ENCODE measurements at places on chromosomes 6 and 20.

DNA sequence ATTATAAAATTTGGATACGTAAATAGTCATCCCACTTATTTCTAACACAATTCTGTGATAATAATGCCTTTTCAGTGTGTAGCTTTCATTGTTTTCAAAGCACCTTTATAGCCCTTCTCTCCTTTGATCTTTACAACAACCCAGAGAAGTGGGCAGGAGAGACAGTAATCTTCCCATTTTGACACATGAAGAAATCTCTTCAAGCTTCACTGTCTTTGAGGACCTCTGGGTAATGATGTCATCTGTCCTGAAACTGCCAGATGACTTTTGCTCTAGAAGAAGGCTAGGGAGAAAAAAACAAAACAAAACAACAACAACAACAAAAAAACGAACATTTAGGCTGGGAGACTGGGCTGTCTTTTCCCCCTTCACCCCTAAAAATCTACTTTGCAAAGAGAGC, 203.0 kb downstream of the KCNQ5 start:
- DNase-seq, result no peak

DNA sequence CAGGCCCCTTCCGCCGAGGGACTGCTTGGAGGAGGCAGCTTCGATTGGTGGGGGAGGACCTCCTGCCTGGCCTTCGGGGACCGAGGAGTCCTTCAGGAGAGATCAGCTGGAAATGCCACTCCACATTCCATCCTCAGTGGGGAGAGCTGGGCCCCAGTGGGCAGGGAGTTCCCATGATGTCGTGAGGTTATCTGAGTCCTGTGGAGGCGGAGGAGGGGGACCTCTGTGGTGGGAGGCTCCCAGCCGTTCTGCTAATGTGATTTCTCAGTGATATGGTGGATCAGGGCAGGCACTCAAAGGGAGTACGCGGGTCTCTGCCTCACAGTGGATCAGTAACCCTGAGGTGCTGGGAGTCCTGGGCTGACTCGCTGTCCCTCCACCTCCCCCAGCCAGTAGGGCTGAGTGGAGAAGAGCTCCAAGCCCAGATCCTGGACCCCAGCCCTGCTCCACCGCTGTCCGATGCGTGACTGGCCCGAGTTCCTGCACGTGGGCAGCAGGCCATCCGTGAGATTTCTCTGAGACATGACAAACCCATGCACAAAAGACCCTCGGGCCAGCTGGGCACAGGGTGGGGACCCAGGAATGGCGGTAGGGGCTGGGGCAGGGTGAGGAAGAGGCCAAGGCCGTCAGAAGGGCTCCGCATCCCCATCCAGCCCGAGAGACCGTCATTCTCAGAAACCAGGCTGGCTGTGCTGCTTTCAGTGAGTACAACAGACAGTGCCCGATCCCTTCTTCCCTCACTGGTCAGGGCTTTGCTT, 195.8 kb downstream of the TAF4 start:
- no peak for DNase-seq

- DNase-seq, result no peak
These were observed 709.6 kb upstream of the FLRT3 start for GRCh38 chr20:15047042-15047441.

- DNase-seq, result no peak
These were observed 199.8 kb downstream of the TENT5A start for GRCh38 chr6:81552644-81553043.

GRCh38 chr6:135047336-135047735, 7.3 kb downstream of the HBS1L start:
- DNase-seq, result no peak

Measured in type B pancreatic cell (in vitro differentiated cells).